ENCODE measurements at places on chromosomes 6 and 20. TPM values are rescaled to one million over a fixed set of nuclear protein-coding genes. Genes with fewer than 3 reads are reported as not detected.

The COL9A3 gene
- 3.6 TPM for total RNA-seq

The TFAP2C gene
- total RNA-seq, result not detected

The PFDN4 gene
- 32.6 TPM for total RNA-seq

The OOEP gene
- not detected for total RNA-seq

The PDE7B gene
- total RNA-seq, result 1.4 TPM

The THBS2 gene
- total RNA-seq, result 5.4 TPM

The C6orf15 gene
- not detected for total RNA-seq

The POLR3F gene
- total RNA-seq, result 9.5 TPM

All from Peyer's patch (tissue), 4 donors.